ENCODE measurements at places on chromosomes 3 and 15.

DNA sequence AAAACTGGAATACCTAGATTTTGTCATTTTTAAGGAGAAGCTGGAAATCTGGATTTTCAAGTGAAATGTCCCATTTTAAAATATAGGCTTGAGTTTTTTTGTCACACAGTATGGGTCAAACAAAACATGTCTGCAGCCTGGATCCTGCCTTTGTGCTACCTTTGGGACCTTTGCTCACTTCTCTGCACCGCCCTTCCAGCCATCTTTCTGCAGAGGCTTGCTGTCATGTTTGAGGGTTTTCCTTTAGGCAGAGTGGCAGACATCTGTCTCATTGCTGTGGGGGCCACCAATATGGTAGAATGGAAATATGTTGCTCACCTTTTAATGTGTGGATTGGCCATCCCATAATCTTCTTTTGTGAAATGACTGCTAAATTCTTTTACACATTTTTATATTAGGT lies 136.3 kb downstream of the EEFSEC start:
- no peak for DNase-seq

DNA sequence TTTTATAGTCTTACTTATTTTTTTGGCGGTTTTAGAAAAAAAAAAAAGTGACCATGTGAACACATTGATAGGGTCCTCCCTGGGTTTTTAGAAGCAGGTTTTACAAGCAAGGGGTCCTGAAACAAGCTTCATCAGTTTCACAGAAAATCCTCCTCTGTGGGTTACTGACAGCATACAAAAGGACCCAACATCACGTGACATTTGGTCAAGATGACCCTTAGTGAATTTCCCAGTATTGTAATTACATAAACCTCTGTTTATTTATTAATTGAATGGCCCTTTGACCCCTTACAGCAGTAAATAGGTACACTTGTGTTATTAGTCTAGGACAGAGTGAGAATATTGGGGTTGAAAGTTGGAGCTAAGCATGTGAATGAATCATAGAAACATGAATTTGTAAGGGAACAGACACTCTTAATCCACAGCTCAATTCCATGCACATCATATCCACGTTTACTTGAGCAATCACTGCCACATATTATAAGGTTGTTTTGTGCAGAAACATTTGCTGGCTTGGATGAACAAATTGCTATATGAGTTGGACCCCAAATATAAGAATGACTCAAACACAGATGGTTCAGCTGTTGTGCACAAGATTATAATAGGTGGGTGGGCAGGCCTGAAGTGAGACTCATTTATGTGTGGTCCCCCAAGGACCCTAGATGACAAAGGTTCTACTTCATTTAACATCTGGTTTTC lies 137.5 kb downstream of the ZNF385D start:
- no peak for DNase-seq

DNA sequence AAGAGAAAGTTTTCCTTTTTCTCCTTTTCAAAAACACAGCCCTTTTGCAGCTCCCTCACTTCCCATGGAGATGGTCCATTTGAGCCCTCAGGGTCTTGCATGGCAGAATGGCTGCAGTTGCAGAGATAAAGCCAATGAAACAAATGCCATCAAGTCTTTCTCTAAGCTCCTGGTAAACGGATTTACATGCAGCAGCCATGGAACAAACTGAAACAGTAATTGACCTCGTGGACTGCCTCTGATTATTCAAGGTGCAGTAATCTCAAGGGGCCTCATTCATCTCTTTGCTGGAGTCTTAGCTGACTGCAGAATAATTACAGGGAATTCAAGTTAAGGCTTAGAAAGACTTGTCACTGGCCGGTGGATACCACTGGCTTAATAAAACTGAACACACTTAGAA lies 125.1 kb downstream of the SQOR start:
- no peak for DNase-seq

DNA sequence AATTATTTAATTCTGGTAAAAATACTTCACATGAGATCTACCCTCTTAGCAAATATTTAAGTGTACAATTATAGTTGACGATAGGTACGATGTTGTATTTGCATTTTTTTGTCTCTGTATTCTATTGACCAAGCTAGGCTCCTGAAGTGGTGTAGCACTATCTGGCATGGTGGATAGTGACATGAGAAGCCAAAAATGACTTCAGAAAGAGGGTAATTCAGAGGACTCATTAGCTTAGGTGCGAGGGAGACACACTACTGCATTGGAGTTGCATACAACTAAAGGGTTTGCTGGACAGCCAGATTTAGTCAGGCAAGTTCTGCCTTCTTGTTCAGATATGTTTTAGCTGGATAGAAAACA lies 50.6 kb downstream of the KBTBD8 start:
- no peak for DNase-seq

DNA sequence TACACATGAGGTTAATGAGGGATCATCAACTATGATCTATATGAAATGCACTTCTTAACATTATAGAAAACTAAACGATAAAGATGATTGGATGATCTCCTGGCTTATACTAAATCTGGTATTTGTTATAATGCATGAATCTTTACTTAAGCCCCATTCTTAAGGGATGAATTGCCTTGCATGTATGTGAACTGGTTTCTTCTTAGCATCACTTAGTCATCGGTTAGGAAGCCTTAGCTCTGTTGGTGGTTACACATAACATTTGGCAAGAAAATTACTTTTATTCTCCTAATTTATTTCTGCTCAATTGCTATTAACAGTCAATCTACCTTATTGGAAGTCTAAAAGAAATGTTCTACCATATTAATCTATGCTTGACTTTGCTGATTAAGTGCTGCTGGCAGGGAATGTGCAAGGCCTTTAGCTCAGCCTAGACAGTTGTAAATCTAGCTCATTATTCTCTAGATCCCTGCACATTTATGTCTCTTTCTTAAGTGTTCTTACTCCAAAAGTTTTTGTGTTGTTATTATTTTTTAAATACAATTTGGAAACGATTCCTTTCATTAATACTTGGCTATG lies 356.0 kb downstream of the ZPLD1 start:
- DNase-seq = no peak

DNA sequence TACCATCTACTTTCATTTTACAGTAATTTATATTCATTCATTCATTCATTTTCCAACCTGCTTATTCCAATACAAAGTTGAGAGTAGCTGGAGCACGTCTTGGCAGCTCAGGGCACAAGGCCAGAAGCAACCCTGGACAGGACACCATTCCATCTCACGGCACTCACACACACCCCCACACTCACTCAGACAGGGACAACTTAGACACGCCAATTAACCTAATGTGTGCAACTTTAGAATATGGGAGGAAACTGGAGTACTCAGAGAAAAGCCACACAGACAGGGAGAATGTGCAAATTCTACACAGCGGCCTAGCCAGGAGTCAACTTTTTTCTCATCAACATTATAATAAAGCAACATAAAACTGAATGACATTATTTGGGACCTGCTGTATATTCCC lies 46.7 kb downstream of the IGF2BP2 start:
- DNase-seq = no peak

DNA sequence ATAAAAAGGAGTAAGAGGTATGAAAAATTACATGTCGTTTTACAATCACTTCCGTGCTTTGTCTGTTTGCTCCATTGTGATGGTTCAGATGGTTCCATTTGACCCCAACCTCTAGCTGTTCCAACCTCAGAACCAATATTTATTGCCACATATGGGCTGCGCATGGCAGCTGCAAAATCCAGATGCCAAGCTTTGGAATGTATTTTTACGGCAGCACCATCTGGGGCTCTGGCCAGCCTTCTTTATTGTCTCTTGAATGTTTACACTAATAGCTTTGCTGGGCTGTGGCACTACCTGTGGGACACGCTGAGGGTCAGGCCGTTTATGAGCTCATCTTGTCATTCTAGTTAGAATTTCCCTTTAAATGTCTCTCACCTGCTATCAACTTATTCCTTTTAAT lies 219.8 kb downstream of the ROBO2 start:
- no peak for DNase-seq

- no peak for DNase-seq
Measured at GRCh38 chr3:44516230-44516629, 38.8 kb upstream of the ZNF445 start.

- no peak for DNase-seq
Measured at GRCh38 chr3:127210654-127210943, 17.7 kb downstream of the PRR23E start.

DNA sequence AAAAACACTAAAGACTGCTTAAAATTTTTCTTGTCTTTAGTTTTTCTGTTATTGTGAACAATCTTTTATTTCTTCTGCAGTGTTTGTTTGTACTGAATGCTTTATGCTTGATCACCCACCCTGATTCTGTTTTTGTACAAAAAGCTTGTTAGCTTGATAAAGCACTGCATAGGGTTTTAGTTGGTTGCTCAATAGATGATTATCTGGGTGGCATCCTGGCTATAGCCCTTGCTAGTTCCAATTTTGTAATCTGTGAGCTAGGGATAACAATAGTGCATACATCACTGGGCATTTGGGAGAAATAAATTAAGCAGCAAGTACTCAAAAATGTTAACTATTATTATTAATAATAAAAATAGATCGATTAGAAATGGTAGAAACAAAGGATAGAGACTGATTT lies 102.3 kb downstream of the ZPLD1 start:
- no peak for DNase-seq

DNA sequence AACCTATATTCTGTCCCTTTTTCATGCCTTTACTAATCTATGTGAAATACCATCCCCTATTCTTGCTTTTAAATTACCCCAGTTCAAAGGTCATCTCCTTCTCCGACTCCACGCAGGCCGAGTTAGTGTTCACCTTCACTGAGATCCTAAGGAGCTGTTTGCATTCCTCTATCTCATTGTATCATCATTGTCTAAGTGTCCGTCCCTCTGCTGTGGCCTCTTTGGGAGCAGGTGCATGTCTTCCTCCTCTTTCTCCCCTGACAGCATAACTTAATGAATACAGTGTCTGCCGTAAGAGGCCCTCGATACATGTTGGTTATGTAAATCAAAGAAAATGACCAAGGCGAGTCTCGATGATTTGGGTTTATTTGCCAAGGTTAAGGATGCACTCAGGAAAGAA lies 4.9 kb upstream of the PPP1R2 start:
- no peak for DNase-seq

- DNase-seq = no peak
Measured at GRCh38 chr15:67194171-67195114, 60.0 kb downstream of the AAGAB start.

- DNase-seq = no peak
Measured at GRCh38 chr3:174442302-174442682, 416.8 kb upstream of the NAALADL2 start.

- DNase-seq = no peak
Measured at GRCh38 chr3:195195321-195196209, 75.4 kb downstream of the XXYLT1 start.

GRCh38 chr3:49763981-49764380 lies 22.4 kb downstream of the IP6K1 start:
- DNase-seq = no peak
